ENCODE measurements at places on chromosomes 1 and 21.

GRCh38 chr1:185526344-185527307 lies 207.6 kb upstream of the HMCN1 start:
- DNase-seq = no peak

- no peak for DNase-seq
Measured at GRCh38 chr1:12654657-12655056, 10.8 kb downstream of the AADACL4 start.

DNA sequence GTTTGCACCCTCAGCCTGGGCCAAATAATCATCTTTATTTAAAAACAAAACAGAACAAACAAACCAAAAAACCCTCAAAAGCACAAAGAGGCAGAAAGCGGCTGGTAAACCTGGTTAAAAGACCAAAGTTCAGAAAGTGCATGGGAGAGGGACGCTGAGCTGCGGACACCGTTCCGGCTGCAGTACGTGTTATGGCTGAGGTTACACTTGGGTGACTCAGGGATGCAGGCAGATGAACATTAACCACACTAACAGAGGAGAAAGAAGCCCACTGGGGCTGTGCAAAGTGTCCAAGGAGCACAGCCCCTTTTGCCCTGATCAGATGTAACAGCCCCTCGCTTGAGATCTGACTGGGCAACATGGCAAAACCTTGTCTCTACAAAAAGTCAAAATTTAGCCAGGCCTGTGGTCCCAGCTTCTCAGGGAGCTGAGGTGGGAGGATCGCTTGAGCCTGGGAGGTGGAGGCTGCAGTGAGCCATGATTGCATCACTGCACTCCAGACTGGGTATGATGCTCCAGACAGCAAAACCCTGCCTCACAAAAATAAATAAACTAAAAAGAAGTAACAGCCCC lies 28.3 kb downstream of the GPR157 start:
- no peak for DNase-seq

GRCh38 chr1:55374801-55375616 lies 159.8 kb upstream of the USP24 start:
- no peak for DNase-seq

GRCh38 chr1:64497088-64497883 lies 27.4 kb downstream of the CACHD1 start:
- DNase-seq = no peak

DNA sequence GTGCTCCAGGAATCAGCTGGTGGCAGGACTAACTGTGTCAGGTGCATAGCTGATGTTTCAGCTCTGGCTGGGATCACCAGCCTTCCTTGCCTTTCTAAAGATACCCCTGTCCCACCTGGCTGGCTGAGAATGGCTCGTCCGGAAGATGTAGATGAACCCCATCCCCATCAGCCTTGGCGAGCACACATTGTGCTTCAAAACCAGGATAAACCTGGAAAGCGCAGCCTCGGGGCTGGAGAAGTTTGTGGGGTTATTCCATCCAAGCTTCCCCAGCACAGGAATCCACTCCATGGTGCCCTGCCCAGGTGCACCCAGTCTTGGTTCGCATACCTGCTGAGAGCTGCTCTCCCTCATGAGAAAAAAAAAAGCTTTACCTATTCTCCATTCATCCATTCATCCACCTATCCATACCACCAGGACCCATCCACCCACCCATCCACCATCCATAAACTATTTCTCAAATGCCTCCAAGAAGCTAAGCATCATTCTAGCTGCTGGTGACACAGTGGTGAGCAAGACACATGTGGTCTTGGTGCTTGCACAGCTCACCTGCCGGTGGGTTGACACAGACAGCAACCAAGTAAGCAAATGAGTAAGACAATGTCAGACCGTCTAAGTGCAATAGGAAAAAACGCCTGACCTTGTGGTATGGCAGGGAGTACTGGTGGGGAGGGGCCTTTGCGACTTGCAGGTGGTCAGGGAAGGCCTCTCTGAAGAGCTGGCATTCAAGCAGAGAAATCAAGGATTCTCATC lies 94.0 kb downstream of the DMRTB1 start:
- no peak for DNase-seq

- no peak for DNase-seq
Measured at GRCh38 chr21:45788637-45789506, 145.3 kb downstream of the PCBP3 start.

DNA sequence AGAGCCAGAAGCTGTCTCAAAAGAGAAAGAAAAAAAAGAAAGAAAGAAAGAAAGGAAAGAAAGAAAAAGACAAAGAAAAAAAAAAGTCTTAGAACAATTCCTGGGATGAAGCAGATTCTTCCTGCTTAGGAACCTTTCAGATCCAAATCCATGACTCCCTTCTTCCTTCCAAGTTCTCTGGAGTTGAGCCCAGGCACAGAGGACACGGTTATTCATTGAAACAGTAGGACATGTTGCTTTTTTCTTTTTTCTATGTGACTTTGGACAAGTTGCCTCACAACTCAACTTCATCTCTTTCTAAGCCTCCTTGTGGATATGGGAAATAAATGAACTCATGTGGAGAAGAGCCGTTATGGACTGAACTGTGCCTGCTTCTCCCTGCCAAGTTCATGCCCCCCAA lies 14.7 kb upstream of the TNFRSF8 start:
- DNase-seq = no peak

DNA sequence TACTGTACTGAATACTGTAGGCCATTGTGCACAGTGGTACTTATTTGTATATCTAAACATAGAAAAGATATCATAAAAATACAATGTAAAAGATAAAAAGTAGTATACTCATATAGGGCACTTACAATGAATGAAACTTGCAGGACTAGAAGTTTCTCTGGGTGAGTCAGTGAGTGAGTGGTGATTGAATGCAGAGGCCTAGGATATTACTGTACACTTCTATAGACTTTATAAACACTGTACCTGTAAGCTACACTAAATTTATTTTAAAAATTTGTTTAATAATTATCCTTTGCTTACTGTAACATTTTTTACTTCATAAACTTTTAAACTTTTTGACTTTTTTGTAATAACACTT lies 82.5 kb downstream of the FGGY start:
- DNase-seq = no peak

DNA sequence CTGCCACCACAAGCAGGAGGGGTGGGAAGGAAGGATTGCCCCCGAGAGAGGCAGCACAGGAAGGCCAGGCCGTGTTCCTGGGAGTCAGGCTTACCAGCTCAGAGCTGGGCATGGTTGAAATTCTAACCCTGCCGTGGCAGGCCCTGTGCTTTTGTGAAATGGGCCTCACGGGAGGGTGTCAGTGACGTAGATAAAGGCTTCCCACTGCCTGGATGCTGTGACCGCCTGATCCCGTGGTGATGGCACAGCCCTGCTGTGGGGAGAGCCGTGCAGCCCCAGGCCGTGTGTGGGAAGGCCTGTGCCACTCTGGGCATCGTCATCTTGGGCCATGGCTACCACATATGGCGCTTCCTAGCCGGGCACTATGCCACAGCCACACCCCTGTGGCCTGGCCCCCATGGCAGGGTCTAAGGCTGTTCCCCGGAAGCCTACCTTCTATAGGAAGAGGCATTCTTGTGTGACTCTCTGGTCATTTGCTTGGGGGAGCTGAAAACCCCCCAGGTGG lies 161.3 kb downstream of the PCBP3 start:
- DNase-seq = no peak

DNA sequence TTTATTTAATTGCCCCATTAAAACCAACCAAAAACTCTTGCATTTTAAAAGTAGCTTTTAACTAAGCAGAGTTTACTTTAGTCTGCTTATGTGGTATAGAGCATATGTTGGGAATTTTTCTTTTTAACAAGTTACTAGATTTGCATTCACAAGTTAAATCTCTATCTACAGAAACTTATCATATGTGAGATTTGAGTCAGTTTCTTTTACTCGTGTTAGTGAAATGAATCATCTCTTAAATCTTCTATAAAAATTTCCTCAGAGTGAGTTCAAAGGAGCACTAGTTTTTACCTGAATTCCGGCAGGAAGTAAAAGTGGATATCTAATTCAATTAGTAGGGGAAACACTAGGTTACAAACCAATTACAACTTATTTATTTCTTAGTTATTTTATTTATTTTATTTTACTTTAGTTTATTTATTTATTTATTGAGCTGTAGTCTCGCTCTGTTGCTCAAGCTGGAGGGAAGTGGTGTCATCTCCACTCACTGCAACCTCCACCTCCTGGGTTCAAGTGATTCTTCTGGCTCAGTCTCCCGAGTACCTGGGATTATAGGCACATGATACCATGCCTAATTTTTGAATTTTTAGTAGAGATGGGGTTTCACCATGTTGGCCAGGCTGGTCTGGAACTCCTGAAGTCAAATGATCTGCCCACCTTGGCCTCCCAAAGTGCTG lies 1609.6 kb upstream of the B3GALT2 start:
- DNase-seq = no peak

DNA sequence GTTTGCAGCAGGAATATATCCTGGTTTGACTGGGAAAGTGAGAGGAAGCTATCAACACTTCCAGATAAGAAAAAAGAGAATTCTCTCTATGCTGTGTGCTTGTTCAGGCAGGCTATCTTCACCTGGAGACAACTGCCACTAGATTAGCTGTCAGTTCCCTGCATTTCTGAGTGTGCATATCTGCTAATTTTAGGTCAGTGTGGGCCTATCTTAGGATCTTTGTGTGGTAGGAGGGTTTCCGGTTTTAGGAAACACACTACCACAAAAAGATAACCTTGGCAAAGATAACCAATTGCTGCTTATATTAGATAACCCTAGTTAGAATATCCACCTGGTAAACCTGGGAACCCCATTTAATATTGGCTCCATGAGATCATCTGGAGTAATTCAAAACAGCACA lies 22.5 kb upstream of the GBP5 start:
- DNase-seq = no peak

- peak; percentile 37 for DNase-seq
Measured at GRCh38 chr1:44707959-44708831, 22.8 kb downstream of the RNU5D-1 start.

DNA sequence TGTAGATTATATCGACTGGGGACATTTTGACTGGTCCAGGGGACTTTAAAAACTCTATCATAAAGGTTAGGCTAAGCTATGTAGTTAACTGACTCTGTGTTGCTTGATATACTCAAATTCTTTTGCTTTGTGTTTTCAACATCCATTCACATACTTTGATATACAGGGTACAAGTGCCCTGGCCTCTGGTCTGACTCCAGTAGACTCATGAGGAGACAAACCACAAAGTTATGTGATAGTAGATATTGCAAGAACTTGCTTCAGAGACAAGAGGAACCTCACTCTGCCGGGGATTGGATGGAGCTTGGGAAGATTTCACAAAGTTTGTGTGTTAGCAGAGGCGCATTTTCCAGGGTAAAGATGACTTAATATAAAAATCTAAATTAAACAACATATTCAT lies 1.3 kb downstream of the GORAB start:
- DNase-seq = no peak

DNA sequence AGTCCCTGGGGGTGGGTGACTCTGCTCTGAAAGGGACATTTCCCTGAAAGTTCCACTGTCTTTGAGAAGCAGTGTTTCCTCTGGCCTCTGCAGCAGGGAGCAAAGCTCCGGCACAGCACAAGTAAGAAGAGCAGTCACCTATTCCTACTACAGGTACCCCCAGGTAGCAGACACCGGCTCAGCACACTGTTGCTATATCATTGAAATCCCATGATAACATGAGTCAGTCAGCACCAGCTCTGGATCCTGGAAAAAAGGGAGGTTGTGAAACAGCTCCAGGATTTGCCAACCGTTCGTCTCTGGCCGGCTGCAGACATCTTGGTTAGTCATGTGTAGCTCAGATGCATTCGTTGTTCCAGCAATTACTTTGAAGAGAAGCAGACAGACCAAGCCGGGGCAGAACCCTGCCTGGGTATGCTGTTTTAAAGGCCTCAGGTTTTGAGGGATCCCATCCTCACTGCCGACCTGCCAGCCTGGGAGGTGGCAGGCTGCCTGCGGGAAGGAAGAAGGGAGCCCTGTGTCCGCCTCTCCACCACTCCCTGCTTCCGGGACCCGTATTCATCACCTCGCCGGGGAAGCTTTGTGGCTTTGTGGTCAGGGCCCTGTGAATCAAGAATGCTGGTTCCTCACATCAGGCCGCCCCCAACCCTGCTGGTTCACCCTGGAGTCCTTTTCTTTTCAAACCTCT lies 139.2 kb downstream of the CLIC6 start:
- DNase-seq = no peak
